Hematopoietic multipotent progenitor cell treated with erythropoietin and hydrocortisone succinate and interleukin-3 and kit ligand, for 6 days (in vitro differentiated cells): ENCODE measurements at places on chromosomes 16 and 17.

GRCh38 chr16:67082891-67083290, 26.9 kb upstream of the PHAF1 start:
- no peak for DNase-seq

DNA sequence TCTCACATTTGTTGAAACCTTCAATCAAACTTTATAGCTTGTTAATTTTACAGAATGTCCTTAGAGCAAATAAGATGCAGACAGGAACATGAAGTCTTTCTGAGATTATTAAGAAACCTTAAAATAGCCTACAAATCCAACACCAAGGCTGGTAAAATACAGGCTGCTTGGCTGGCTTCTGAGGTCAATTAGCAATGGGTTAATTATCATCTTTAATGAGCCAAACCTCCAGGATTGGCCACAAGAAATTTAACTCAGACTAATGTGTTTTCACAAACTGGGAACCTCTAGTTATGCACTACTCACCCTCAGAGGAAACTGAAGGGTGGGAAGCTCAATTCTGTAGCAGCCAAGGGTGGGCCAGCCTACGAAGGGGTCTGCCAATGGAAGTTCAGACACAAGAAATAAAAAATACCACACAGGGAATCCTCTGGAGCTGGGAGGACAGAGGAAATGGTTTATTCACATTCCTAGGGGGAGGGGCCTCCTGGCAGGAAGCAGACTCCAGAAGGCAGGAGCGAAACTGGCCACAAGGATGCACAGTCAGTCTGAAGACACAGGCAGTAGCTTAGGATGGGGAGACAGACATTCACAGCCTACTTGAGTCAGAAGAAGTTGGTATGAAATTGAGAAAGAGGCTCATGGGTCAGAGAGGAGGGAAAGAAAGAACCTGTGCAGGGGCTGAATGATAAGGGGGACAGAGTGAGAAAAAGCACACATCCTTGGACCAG, 36.1 kb downstream of the HIC1 start:
- no peak for DNase-seq

GRCh38 chr17:50207792-50208567, 6.5 kb upstream of the COL1A1 start:
- DNase-seq: no peak

DNA sequence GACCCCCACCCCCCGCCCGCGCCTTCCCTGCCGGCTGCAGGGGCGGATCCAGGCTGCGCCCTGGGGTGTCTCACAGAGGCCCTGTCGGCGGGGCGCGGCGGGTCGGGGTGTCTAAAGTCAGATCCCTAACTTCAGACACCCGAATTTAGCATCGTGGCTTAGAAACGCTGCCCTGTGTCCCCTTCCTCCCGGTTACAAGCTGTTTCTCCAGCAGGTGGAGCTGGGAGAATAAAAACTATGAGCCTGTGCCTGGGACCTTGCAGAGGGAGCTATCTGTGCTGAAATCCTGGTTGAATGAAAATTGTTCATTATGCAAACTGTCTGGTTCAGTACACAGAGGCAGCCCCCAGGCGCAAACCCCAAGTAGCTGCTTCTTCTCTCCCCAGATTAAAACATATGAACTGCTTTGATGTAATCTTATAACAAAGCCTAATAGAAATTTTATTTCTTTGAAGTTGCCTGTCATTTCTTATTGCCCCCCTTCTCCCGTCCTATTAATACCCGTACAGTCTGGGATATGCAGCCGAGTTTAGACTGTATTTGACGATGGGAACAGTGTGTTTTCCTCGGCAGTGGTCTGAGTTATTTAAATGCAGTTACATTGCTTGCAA, 79.0 kb downstream of the RPA1 start:
- peak; percentile 78 for DNase-seq

- no peak for DNase-seq
Measured at GRCh38 chr17:75654176-75654575, 12.8 kb downstream of the RECQL5 start.

- no peak for DNase-seq
Measured at GRCh38 chr17:18254888-18255649, 3.5 kb downstream of the FLII start.

- DNase-seq: no peak
Measured at GRCh38 chr17:32629563-32630190, 142.9 kb downstream of the CDK5R1 start.

- no peak for DNase-seq
Measured at GRCh38 chr16:7338826-7339225, 6.2 kb downstream of the RBFOX1 start.

DNA sequence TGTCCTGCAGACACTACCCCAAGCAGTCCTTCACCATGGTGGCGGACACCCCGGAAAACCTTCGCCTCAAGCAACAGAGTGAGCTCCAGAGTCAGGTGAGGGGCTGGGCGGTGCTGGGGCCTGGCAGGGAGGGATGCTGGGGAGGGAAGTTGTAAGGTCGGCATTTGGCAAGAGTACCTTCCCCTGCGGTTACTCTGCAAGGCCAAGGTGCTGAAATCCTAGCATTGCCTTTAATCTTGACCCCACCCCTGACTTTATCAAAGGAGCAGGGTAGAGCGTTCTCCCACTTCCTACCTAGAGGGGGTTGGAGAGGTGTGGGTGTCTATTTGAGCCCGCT, 20.5 kb downstream of the LASP1 start:
- no peak for DNase-seq

- no peak for DNase-seq
Measured at GRCh38 chr17:1873418-1873817, 43.6 kb downstream of the RPA1 start.

- DNase-seq: no peak
Measured at GRCh38 chr16:67949645-67950044, 5.7 kb upstream of the LCAT start.

GRCh38 chr17:49845321-49845720, 2.5 kb downstream of the TAC4 start:
- DNase-seq: no peak

GRCh38 chr17:64282753-64283080, 19.7 kb upstream of the TEX2 start:
- DNase-seq: no peak

DNA sequence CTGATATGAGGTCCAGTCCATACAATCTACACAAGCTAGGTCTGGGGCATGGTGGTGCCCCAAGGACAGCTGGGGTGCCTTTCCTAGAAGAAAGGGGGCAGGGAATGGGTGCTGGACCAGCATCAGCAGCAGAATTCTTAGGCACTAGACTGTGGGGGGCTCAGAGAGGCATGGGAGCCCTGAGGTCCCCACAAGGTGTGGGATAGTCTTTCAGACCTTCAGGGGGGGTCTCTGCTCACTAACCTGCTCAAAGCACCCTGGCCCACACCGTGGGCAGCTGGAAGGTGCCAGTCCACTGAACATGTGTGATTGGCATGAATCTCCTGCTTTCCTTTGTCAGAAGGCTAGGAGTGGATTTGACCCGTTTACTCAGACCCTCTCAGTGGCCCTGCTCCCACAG, 26.1 kb upstream of the C16orf78 start:
- DNase-seq: no peak

GRCh38 chr17:17494499-17494869, 1.7 kb downstream of the RASD1 start:
- DNase-seq: no peak

DNA sequence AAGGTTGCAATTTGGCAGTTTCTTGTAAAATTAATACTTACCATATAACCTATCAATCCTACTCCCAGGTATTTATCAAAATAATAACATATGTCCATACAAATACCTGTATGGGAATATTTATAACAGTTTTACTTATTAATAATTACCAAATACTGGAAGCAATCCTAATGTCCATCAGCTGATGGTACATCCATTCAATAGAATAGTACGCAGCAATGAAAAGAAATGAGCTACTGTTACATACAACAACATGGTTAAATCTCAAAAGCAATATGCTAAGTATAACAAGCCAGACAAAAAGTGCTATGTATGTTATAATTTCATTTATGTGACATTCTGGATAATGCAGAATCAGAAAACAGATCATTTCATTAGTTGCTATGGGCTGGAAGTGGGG, 1.2 kb downstream of the HYDIN start:
- no peak for DNase-seq

DNA sequence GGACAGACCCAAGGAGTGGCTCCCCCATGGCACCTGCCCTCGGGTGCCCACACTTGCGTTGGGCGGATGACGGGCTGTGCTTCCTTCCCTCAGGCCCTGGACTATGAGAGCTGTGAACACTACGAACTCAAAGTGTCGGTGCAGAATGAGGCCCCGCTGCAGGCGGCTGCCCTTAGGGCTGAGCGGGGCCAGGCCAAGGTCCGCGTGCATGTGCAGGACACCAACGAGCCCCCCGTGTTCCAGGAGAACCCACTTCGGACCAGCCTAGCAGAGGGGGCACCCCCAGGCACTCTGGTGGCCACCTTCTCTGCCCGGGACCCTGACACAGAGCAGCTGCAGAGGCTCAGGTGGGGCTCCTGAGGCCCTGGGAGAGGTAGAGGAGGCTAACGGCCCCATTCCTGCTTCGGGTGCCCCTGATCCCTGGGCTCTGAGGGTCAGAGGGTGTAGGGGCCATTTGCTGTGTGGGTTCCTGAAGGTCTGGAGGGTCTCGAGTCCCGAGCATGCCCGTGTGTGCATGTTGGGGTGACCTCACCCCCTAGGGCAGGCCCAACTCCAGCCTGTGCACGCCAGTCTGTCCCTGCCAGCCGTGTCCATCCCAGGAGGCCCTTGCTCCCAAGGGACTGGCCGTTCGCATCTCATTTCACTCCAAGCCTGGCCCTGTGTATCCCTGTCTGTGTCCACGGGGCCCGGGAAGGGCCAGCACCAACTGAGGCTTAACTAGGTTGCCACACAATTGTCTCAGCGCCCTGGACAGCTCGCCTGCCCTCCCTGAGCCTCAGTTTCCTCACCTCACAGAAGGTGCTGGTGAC, 10.0 kb downstream of the SLC22A31 start:
- DNase-seq: no peak

GRCh38 chr17:20999044-20999573, 43.7 kb downstream of the USP22 start:
- DNase-seq: no peak

DNA sequence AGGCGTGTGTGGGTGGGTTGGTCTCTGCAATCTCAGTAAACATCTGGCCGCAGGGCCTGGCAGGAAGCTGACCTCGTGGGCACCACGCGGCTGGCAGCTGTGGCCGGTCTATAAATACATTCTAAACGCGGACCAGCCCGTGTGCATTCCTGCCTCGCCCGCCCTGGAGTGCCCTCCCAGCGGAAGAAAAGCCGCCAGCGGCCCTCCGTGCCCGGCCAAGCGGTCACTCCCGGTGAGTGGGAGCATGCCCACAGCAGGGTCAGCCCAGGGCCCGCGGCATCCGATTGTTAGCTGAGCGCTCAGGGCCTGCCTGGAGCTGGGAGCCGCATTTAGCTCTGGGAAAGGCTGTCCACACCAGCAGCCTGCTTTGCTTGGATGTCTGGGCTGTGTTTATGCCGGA, 10.3 kb downstream of the ZNF469 start:
- DNase-seq: no peak

- DNase-seq: no peak
Measured at GRCh38 chr17:78838574-78839005, 2.0 kb downstream of the USP36 start.

GRCh38 chr17:28433721-28434120, 27.7 kb upstream of the SLC46A1 start:
- DNase-seq: no peak

GRCh38 chr16:66549284-66550131, at the start of gene TK2:
TK2 (minus strand) TSS chr16:66550122; CDS start chr16:66550061, 61 bp downstream.
- peak; percentile 57 for DNase-seq

DNA sequence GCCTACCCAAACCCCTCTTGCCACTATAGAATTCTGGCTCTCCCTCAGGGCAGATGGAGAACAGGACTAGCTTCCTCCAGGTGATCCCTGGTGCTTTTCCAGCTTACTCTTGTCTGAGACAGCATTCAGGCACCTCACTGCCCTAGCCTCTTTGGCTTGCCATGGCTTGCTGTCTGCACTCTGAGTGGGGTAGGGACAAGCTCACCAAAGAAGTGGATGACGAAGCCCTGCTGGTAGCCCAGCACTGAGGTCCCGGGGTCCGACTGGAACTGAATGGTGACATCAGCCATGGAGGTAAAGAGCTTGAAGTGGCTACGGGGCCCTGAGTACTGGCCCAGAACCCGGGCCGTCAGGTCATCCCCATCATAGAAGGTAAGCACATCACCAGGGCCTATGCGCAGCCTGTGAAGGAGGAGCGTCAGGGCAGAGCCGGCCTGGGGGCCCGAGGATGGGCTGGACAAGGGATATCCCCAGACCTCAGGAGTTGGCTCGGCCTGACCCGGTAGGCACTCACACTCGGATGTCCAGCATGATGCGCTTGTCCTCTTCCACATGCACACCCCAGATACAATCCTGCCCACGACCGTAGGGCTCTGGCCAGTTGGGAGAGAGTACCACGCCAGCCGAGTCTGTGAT, 7.6 kb upstream of the PHF12 start:
- no peak for DNase-seq

- no peak for DNase-seq
Measured at GRCh38 chr17:66748578-66748977, 86.3 kb upstream of the CACNG5 start.

- DNase-seq: no peak
Measured at GRCh38 chr17:81983639-81984373, 6.4 kb downstream of the ASPSCR1 start.

DNA sequence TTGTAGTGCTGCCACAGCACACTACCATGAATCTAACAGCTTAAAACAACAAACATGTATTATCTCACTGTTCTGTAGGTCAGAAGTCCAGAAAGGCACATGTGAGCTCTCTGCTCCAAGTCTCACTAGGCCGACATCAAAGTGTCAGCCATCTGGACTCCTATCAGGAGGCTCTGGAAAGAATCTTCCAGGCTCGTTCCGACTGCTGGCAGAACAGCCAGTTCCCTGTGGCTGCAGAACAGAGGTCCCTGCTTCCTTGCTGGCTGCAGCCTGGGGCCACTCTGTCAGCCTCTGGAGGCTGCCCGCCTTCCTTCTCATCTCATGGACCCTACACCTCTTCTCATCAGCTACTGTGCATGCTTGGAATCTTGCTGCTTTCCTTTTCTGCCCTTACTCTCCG, 168.9 kb downstream of the CBLN1 start:
- no peak for DNase-seq

- DNase-seq: no peak
Measured at GRCh38 chr17:82444941-82445521, 5.5 kb downstream of the CYBC1 start.

- DNase-seq: no peak
Measured at GRCh38 chr16:11903906-11904305, 11.8 kb downstream of the GSPT1 start.

DNA sequence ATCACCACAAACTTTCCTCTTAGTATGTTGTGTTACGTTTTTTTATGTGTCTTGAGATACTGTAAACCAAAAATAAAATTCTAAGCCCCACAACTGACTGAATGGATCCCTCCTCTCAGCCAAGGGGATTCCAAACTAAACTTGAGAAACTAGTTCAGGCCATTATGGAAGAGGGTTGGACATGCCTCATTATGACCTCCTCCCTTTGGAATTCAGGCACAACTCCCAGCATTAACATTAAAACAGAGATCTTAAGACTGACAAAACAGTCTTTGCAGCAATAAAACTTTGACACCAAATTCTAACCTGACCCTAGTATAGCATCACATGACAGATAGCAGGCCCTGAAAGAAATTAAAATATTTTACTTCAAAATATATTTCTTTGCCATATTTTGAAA, 51.1 kb upstream of the SLC47A1 start:
- no peak for DNase-seq

GRCh38 chr17:77478281-77478680, 337.5 kb downstream of the SEC14L1 start:
- DNase-seq: no peak
